ENCODE measurements at places on chromosomes 3 and 15.

DNA sequence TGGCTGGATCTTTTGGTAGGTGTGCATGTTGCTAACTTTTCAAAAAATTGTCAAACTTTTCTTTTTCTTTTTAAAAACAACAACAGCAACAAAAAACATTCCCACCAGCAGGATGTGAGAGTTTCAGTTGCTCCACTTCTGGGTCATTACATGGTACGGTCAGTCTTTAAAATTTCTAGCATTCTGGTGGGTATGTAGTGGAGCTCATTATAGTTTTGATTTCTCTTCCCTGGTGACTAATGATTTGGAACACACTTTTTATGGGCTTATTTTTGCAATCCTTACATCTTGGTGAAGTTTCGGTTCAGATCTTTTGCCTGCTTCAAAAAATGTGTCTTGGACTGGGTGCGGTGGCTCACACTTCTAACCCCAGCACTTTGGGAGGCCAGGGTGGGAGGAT, 19.3 kb downstream of the ATP1B3 start:
- no peak for DNase-seq

- DNase-seq, result no peak
Observed at GRCh38 chr3:9750556-9751411, 1.0 kb downstream of the OGG1 start.

DNA sequence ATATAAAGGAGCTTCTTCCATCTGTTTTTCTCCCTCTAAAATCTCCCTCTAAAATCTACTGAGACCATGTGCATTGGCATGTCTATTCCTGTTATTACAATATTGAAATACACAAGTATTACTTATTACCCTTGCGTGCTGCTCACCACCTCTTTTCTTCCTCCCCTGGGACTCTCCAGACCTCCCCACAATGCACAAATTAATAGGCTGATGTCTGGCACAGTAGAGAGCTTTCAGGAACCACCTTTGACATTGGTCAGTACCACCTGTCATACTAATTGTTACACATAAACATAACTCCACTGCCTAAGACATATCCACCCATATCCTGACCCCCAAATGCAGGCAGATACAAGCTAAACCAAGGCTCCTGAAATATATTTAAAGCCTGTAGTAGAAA, 722.6 kb downstream of the FHIT start:
- DNase-seq, result no peak

DNA sequence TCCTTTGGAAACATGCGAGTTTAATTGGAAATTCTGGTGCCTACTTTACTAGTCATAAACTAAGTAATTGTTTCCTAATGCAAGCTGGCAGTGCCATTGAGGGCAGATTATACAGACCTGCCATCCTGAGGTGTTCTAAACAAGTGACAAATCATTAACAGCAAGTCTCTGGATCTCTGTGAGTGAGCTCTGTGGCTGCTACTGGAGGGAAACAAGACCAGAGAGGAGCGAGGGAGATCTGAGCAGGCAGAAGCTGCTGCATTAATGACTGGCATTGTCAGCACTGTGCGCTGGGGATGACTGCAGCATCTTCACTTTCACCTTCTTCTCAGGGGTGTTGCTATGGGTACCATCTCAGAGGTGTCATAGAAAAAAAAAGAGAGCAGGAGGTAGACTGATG, 308.4 kb upstream of the DPH6 start:
- DNase-seq, result no peak

DNA sequence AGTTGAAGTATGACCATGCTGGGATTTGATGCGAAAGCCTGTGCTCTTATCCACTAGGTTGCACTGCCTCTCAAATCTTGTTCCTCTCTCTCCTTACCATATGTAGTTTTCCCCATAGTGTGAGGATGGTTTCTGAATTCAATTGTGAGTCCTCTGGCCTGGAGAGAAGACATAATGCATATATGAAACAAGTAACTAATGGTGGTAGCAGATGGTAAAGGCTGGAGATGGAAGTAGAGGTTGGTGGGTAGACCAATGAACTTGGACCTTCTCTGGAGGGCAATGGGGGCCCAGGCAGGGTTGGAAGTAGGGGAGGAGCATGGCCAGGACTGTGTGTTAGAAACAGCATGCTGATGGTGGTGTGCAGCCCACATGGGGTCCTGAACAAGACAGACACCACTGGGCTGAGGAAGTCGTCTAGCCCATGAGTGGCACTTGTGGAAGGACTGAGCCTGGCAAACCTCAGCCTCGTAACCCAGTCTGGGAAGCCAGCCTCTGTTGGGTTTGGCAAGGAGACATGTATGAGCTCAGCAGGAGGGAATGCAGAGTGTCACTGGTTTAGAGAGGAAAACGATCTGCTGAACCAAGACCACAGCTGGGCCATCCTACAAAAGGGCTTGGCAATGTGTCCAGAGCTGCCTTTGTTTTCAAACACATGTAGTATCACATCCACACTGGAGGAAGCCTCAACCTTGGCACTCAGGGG, 18.5 kb upstream of the LMCD1 start:
- DNase-seq, result no peak

- DNase-seq, result no peak
Observed at GRCh38 chr3:194134231-194134756, 1.7 kb upstream of the HES1 start.

GRCh38 chr3:122619040-122619439, 41.6 kb downstream of the PARP15 start:
- DNase-seq, result no peak

DNA sequence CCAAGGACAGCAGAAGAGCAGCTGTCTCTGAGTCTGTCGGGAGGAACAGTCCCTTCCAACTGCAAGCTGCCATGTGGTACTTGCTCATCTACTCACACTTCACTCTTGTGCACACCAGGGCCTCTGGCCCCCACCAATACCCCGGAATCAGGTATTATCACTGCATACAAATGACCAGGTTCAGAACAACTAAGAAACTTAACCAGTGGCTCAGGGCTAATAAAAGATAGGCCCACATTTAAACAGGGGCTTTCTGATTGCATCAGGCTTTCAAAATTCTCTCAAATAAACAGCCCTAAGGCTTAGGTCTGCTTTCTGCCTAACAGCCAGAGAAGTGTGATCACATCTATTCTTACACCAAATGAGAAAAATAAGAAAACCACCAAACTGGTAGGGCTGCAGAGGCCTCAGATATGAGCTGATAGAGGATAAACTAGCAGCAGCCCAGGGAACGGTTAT, 20.7 kb downstream of the CCDC12 start:
- no peak for DNase-seq

DNA sequence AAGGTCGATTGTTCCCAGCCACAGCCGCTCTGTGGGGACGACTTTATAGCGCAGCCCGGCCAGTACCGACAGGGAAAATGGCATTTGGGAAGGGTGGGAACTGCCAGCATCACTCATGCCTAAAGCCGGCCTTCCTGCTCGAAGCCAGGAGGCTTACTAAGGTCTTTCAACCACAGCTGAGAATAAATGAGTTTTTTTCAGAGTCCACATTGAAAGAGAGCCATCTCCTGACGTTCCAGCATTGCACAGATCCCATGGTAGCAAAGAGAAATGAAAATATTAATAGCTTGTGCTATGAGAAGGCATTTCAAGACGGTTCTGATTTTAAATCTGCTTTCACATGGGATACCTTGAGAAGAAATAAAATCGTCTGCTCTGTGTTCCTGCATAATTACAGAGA, 230.2 kb upstream of the IGF1R start:
- DNase-seq, result no peak

- DNase-seq, result no peak
Observed at GRCh38 chr15:99279827-99280226, 28.5 kb downstream of the LRRC28 start.

DNA sequence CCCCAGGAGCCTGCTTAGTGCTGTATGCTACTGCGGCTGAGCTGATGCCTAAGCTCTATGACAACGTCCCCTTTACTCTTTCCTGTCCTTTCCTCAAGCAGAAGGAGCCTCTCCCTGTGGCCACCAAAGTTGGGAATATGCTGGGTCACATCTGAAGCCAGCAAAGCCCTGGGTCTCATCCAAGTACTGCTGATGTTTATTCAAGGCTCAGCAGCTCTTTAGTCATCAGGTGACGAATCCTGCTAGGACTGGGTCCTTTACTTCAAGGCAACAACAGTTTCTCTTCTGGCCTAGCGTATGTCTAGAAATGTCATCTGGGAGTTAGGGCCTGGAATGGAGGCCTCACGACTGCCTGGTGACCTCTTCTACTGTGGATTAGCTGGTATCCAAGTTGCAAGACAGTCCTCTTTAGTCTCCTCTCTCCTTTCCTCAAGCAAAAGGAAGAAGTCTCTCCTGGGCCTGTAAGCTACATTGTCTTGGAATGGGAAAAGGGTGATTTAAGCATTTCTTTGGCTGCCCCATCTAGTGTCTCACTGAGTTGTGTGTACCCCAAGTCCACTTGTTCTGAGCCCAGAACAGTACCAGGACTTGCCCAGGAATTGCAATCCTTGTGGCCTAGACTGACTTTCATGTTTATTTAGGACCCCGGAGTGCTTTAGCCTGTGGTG, 63.9 kb downstream of the TNFAIP8L3 start:
- no peak for DNase-seq

GRCh38 chr15:25705433-25706115, 157.6 kb downstream of the ATP10A start:
- DNase-seq, result no peak

- DNase-seq, result no peak
Observed at GRCh38 chr15:22916606-22917350, 63.4 kb downstream of the CYFIP1 start.

GRCh38 chr3:28206479-28206878, 34.9 kb upstream of the CMC1 start:
- no peak for DNase-seq

DNA sequence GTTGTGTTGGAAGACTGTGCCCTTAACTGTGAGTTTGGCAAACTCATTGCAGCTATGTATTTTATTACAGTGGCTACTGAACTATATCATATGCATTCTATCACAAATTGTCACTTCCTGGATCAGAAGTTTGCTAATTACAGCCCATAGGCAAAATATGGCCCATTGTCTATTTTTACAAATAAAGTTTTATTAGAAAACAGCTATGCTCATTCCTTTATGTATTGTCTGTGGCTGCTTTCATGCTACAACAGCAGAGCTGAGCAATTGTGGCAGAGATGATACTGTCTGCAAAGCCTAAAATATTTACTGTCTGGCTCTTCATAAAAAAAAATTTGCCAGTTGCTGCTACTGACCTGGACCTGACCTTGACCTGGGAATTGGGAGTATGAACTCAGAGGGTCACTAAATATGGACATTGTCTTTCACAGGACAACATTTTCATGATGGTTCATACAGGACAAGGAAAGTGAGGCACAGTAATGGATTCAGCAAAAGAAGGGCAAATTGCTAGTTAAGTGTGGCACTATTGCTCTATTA, 316.9 kb downstream of the ZNF621 start:
- DNase-seq, result no peak

DNA sequence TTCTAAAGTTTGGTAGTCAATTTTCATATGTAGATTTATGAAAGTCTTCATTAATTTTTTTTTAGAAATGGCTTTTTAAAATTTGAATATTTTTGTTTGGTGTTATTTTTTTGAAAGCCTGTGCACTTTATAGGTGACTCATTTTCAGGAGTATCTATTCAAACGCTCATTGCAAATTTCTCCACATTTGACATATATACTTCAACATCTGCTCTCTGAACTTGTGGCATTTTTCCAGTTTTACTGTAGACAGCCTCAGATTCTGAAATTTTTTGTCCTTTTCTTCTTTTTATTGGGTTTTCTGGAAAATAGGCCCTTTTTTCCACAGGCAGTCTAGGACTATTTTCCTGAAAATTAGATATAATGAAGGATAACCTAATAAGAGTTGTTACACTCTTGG, 396.6 kb downstream of the RBMS3 start:
- no peak for DNase-seq

DNA sequence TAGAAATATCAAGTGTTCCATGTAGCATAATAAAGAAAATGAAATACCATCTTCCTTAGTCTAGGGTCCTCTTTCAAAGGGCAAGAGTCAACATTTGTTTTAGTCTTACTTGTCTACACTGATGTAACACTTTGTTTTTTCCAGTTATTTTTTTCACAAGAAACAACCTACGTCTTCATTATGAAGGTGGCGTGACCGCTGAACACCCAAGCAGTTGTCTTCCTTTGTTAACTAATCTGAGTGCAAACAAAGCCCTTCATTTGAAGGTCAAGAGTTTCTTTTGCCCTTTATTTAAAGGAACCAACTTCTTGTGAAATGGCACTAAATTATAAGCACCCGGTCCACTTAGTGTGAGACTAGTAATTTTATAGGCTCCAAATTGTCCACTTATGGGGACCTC, 73.2 kb downstream of the CD47 start:
- DNase-seq, result no peak

- no peak for DNase-seq
Observed at GRCh38 chr15:78314181-78314581, 14.8 kb upstream of the SKIC8 start.

DNA sequence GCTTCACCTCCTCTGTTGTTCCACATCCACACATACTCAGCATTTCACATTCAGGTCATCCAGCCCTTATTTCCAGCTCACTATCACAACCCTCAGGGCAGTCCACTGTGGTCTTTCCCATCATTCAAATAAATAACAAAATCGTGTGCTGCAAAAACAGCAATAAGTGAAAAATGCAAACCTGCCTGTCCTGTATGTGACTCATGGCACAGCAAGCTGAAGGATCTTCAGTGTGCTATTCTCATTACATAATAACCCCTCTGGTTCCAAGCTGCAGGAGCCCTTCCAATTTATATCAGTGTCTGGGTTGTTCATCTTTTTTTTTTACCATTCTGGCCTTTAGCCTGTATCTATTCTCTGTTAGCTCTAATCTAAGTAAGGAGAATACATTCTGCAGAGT, 185.3 kb upstream of the UBE2E2 start:
- no peak for DNase-seq

GRCh38 chr15:47360305-47360704, 357.0 kb upstream of the SEMA6D start:
- no peak for DNase-seq

GRCh38 chr3:152558386-152558785, 276.5 kb upstream of the P2RY1 start:
- DNase-seq, result no peak
